ENCODE measurements at places on chromosomes 6 and 20.

DNA sequence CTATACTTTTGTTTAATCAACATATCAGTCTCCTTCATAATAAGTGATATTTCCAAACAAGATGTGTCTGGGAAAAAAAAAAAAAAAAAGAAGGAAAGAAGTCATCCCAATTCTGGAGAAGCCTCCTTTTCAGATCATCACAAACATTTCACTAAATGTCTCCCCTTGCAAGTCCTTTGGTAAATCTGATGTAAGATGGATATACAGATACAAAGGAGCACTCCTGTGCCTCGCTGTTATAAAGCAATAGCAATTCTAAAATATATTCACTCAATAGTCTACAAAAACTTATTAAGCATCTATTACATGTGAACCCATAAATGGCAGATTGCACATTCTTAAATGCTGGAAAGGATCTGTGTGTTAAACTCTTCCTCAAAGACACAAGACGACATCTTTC, 17.4 kb downstream of the STAU1 start:
- DNase-seq, result no peak

GRCh38 chr20:44610313-44610962, 28.1 kb downstream of the PKIG start:
- DNase-seq, result no peak

DNA sequence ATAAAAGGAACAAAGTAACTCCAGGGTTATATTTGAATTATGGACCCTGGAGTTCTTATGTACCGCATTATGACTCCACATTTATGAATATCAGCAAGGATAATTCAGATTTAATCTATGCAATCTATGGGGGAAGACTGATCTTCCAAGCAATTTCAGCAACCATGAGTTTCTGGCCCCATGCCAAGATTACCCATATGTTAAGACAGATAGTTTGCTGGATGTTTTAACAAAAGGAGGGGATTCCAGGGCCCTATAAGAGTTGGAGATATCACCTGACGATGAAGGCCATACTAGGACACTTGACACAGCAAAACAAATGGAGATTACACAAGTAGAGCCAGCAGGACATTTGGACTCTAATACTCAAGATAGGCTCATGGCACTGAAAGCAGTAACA, 45.9 kb upstream of the PLN start:
- DNase-seq, result no peak

- DNase-seq, result no peak
These were observed 98.3 kb upstream of the MTHFD1L start for GRCh38 chr6:150767161-150767560.

DNA sequence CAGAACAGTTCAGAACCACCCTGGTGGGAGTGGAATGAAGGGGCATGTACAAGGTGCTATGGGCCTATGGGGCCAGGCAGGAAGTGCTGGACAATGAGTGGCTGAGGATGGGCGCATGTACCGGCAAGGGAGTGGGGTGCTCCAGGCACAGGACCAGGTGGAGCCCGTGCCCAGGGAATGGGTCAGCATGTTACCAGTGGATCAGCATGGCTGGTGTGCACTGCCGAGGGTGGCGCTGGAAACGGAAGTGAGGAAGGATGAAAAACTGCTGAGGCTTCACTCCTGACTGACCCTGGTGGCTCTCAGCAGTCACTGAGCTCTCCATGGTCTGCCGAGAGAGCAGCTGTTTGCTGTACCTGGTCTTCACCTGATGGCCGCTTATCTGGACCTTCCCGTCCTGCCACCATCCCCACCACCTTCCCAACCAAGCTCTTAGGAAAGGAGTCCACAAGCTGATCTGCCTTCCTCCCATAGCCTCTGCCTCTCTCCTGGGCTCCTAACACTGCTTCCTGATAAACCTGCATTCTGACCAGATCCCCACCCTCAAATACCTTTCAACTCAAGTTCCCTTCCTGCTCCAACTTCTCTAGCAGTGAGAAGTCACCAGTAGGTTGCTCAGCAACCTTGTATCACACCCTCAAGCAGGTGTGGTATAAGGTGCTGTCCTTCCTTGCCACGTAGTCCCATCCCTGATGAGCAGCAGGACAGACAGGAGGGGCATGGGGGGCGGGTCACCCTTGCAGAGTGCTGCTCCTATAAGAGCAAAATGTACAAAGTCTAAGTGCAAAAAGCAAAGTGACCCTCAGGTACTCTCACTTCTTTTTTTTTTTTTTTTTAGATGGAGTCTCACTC, 7.1 kb downstream of the UQCC2 start:
- no peak for DNase-seq

- DNase-seq, result peak; percentile 87
These were observed 2.0 kb downstream of the EDEM2 start for GRCh38 chr20:35145141-35145564.

GRCh38 chr6:29071831-29072723, 15.0 kb downstream of the OR2B3 start:
- peak; percentile 70 for DNase-seq

- no peak for DNase-seq
These were observed 7.8 kb downstream of the ADA start for GRCh38 chr20:44643596-44644229.

- DNase-seq, result peak; percentile 35
These were observed 263.8 kb downstream of the ALDH8A1 start for GRCh38 chr6:134686071-134686470.

DNA sequence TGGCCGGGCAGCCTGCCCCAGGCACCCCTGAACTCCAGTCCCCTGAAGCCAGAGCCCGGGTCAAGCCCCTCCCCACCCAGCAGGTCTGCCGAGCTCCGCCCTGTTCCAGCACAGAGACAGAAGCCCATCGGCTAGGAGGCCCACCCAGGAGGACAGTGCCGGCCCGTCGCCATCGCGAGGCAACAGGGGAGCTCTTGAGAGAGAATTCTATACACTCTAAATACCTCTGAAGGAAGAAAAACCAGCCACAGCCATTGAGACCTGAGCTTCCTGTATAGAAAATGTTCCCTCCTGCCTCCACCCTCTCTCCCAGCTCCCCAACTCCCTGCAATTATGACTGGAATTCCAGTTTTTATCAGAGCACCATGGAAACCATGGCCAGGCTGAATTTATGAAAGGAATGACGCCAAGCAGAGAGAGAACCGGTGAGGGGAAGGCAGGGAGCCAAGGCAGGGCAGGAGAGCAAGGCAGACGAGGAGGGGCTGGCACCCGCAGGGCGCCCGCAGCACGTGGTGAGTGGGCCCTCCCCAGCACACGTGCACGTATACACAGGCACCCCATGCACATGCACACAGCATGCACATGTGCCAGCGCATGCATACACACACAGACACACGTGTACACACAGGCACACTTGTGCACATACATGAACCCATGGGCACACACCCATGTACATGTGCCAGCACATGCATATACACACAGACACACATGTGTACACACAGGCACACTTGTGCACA, 27.6 kb upstream of the MRGBP start:
- DNase-seq, result no peak

GRCh38 chr20:47389867-47390347, 33.4 kb upstream of the ZMYND8 start:
- peak; percentile 81 for DNase-seq

DNA sequence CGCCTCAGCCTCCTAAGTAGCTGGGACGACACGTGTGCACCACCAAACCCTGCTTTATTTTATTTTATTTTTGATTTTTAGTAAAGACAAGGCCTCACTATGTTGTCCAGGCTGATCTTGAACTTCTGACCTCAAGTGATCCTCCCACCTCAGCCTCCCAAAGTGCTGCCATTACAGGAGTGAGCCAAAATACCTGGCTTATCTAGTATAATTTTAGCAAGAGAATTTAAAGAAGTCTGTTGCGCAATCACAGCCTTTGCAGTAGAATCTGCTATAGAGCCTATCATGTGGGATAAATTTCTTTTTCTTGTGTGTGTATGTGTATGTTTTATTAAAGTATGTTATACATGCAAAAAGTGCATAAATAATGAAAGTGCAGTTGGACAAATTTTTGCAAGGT, 92.1 kb upstream of the ANKEF1 start:
- DNase-seq, result no peak

DNA sequence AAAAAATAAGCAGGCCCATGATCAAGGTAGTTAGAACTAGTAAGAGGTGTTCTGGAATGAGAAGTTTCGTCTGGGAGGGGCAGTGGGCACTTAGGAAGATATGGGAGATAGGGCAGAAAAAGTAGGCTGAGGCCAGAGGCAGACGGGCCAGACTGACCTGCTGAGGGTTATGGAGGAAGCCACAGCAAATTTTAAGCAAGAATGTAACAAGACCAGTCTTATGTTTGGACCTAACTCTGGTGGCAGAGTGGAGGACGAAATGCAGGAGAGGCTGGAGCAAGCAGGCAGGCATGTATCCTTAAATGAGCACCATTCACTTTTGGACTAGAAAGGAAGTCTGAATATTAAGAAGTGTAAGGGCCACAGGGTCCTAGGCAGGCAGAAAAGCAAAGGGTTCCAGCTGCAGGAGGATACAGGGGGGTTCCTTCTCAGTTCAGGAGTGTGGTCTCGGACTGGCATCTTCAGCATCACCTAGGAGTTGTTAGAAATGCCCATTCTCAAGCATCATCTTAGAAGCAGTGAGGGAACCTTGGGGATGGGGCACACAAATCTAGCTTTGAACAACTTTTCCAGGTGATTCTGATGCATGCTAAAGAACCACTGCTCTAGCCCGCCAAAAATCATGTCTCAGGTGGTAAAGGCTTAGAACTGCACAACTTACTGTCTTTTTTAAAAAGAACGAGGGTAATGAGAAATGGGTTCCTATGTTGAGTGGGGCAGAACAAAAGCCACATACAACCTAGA, 1.7 kb upstream of the DSTN start:
- no peak for DNase-seq

DNA sequence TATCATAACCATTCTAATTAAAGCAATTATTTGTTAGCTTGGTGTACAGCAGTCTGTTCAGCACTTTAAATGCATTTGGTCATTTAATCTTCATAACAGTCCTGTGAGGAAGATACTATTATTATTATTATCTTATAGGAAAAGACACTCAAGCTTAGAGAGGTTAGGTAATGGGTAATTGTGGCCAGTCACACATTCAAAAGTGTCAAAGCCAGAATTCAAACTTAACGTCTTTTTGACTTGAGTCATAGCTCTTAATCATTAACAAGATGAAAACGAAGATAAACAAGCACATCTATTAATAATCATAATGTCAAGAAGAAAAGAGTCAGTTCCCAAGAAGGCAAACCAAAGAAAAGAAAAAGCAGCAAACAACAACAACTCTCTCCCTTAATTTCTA, 251.0 kb downstream of the SYNE1 start:
- DNase-seq, result no peak

- DNase-seq, result no peak
These were observed 38.4 kb upstream of the SLC22A16 start for GRCh38 chr6:110514818-110515217.

GRCh38 chr6:144364782-144365181, 79.6 kb downstream of the UTRN start:
- DNase-seq, result no peak

DNA sequence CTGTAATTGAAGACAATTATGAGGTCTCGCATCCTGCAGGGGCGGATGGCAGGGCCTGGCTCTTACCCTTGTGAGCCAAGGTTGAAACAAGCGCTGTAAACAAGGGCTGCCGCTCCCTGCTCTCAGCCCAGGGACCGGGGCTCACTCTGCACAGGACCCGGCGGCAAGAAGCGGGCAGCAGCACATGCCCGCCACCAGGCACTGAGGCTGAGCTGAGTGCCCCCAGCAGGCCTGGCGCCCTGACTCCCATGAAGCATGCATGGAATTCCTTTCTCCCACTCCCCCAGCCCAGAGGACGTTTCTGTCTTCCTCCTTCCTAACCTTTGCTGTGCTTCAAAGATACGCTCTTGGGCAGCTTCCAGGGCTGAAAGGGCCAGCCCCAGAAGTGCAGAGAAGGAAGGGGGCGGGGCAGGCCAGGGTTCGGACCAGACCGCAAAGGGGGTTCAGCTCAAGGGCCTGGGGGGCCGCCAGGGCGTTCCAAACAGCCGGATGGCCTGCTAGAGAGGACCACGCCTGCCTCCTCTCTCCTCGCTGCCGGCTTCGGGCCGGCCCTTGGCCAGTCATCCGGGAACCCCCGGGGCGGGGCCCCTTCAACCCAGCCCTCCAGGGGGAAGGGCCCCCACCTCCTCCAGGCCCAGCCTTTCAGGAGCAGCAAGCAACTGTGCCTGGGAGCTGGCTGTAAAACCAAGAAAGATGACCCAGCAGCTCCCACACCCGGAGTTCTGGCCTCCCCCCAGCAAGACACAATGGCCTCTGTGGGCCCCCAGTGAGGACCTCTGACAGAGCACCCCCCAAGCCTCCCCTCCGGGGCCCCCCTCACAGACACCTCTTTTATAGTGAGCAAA, 109.9 kb downstream of the NOL4L start:
- no peak for DNase-seq

- no peak for DNase-seq
These were observed 187.6 kb downstream of the DTNBP1 start for GRCh38 chr6:15475261-15475660.

DNA sequence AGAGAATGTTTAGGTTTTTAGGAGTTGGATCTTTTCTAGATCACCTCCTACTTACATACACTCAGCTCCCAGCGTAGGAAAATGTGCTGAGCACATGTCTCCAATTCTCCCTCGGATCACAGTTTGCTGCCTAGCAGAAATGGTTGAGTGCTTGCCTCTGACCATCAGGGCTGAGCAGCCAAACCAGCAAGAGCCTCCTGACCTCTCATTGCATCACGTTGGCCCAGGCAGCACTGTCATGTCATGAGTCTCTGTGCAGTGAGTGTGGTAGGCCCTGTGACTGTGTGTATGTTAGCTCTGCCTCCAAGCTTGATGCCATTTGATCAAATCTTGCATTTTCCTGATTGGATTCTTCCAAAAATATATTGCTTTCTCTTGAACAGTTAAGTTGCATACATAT, 112.0 kb downstream of the LRRC1 start:
- DNase-seq, result peak; percentile 2

GRCh38 chr6:166253281-166253681, 54.9 kb downstream of the PRR18 start:
- DNase-seq, result no peak

DNA sequence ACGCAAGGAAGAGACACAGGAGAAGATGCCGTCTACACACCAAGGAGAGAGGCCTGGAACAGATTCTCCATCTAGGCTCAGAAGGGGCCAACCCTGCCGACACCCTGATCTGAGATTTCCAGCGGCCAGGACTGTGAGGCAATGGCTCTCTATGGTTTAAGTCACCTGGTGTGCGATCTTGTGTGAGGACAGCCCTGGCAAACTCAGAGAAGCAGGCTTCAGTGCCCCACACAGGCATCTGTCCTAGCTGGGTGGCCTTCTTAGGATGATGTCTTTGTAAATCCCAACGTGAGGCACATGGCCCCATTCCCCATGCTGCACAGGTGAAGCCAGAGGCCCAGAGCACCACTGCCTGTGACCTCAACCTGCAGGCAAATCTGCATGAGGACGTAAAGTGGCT, 87.6 kb upstream of the FRMD1 start:
- DNase-seq, result no peak

DNA sequence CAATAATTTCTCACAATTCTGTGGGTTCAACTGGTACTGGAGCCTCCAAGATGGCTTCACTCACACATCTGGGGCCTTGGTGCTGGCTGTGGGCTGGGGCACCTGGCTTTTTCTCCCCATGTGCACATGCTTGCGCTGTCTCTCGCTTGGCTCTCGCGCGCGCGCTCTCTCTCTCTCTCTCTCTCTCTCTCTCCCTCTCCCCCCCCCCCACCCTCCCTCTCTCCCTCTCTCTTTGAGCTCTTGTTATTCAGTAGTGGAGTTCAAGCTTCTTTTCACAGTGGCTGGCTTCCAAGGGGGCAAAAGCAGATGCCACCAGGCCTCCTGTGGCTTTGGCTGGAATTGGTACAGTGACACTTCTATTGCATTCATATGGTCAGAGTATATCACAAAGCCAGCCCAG, 10.8 kb upstream of the TBCC start:
- DNase-seq, result no peak

All from RKO (cell line).